Activated naive CD8-positive, alpha-beta T cell treated with anti-CD3 and anti-CD28 coated beads for 36 hours (primary cell): ENCODE measurements at places on chromosomes 5 and 9. TPM values are rescaled to one million over a fixed set of nuclear protein-coding genes. Genes with fewer than 3 reads are reported as not detected.

POLR3G gene
- 25.4 TPM for total RNA-seq

DNA sequence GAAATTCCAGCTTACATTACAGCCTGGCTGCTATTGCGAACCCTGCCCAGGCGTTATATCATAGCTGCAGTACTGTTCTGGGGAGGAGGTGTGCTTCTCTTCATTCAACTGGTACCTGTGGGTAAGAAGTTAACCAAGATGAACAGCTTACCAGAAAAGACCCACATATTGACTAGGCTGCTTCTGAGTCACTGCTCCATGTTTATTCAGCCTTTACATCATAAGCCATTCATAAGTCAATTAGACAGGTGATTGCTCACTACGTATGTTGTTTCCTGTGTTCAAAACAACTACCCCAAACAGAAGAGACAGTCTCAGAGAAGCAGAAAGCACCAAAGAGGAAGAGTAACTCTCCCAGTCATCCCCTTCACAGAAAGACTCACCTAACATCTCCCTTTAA lies 34.7 kb upstream of the SLC22A5 start:
- peaks cover 2% of the 10 kb centered on the region for H3K4me1 ChIP-seq
- no peak overlapping the region for H3K4me3 ChIP-seq
- peaks cover 5% of the 10 kb centered on the region for H3K36me3 ChIP-seq
- H3K27me3 ChIP-seq = no peaks in the 10 kb centered on the region
- no peak overlapping the region for H3K27ac ChIP-seq

DNA sequence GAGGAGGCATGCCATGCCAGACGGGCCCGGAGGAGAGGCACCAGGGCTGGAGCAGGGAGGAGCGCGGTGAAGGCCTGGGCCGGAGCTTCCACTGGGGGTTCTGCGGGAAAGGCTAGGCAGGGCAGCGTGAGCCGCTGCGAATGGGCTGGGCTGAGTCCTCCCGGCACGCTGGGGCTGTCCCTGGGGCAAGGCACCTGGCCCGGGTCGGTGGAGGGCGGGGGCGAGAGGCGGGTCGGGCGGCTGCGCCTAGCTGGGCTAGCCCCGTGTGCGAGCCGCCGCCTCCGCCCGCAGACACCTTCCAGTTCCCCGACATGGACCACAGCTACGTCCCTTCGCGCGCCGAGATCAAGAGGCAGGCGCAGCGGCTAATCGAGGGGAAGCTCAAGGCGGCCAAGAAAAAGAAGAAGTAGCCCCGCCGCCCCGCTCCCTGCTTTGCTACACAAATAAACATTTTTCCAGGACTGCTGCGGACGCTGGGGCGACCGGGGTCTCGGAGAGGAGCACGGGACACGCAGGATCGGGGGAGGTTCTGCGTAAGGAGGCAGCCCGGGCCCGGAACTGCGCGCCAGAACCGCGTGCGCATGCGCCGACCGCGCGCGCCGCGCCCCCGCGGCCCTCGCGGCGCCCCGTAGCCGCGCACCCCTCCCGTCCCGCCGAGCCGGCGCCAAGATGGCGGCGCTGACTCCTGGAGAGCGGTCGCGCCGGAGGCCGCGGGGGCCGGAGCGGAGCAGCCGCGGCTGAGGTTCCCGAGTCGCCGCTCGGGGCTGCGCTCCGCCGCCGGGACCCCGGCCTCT lies at the start of gene RABL6:
RABL6 (plus strand) TSS at position 668 of the 794 bp plus-strand sequence. CDS start 249 bp downstream, outside the sequence.
- peak; percentile 90 for DNase-seq
- no peaks in the 10 kb centered on the region for H3K27me3 ChIP-seq
- peak within 1 kb of the TSS; percentile 83 for H3K4me3 ChIP-seq

WDR38 gene
- total RNA-seq = not detected

DNA sequence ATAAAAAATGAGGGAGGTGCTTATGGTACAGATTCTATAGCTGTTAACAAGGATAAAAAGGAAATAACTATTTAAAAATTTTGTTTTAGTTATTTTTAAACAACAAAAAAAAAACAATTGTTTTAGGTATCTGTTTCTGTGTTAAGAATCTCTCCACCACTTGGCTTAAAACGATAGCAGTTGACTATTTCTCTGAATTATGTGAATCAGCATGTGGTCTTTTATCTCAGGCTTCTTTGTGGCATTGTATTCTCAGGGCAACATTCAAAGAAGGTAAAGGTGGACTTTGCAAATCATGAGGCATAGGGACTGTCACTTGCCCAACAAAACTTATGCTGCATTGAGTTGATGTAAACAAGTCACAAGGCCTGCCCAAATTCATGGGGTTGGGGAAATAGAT lies 55.2 kb downstream of the ERBIN start:
- H3K4me1 ChIP-seq = peaks cover 37% of the 10 kb centered on the region
- peaks cover 20% of the 10 kb centered on the region for H3K36me3 ChIP-seq
- H3K4me3 ChIP-seq = no peak overlapping the region
